ENCODE measurements at places on chromosomes 3 and 15.

DNA sequence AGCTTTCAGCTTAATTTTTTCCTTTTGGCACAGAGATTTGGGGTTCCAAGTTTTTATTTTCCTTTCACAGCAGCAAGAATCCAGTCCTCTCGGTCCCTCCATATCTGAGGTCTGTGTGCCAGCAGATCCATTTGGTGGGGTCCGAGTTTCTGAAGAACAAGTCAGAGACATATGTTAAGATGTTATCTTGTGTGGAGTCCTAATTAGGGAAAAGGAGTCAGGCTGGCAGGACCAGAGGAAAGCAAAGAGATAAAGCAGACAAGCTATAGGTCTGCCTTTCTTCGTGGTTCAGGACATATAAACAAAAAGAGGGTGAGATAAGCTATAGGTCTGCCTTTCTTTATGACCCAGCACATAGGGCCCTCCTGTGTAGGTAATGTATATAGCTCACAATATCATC lies 54.9 kb downstream of the TMED3 start:
- no peak for DNase-seq

- no peak for DNase-seq
Observed at GRCh38 chr15:99863550-99864198, 130.4 kb upstream of the LYSMD4 start.

DNA sequence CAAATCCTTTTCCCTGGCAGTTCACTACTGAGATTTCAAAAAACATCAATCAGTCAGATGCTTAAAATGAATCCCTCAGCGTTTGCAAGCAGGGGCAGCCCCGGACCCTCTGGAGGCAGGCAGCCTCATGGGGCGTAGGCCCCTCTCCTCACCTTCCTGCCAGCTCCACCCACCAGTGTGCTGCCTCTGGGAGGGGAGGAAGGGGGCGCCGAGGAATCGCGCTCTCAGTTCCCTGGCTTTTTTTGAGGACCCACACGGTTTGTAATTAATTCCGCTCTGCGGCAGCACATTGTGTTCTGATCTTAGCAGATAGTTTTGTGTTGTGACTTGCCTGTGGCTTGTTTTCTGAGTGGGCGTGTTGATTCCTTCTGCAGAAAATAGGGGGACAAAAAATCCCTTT lies 159.9 kb downstream of the KLF13 start:
- DNase-seq: no peak

GRCh38 chr3:64459711-64460110 lies 228.1 kb downstream of the ADAMTS9 start:
- no peak for DNase-seq

DNA sequence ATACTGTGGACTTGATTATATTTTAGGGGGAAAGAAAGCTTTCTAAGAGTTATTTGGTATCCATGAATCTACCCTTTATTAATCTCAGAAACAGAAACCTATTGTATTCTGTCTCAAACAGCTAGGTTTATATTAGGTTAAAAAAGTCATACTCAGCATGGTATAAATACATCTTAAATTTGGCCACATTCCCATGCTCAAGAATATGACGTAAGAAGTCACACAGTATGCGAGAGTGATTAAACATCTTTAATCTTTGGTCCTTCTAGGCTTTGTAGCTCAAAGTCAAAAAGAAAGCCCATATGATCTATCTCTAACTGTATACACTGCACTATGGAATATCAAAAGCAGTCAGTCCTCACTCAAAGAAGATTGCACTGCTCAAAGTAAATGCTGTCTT lies 131.4 kb downstream of the EPHA3 start:
- no peak for DNase-seq

DNA sequence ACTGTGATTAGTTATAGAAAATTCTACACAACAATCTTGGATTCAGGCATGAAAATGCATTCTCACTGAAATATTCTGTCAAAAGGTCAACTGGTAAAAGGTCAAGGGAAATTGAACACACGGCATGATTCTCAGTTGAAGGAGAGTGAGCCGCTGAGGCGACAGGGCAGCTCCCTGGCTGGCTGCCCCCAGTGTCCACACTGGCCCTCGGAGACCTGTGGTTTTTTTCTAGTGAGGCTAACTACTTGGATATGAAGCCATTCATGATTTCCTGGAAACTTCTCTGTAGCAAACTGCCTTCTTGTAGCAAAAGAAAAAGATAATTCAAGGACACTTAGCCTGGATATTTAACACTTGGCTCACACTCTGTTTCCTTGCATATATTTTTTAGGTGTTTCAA lies 37.2 kb downstream of the AADACL2 start:
- peak; percentile 21 for DNase-seq

- DNase-seq: no peak
Observed at GRCh38 chr15:49847423-49848281, 226.8 kb downstream of the DTWD1 start.
